ENCODE measurements at places on chromosomes 7 and 10.

DNA sequence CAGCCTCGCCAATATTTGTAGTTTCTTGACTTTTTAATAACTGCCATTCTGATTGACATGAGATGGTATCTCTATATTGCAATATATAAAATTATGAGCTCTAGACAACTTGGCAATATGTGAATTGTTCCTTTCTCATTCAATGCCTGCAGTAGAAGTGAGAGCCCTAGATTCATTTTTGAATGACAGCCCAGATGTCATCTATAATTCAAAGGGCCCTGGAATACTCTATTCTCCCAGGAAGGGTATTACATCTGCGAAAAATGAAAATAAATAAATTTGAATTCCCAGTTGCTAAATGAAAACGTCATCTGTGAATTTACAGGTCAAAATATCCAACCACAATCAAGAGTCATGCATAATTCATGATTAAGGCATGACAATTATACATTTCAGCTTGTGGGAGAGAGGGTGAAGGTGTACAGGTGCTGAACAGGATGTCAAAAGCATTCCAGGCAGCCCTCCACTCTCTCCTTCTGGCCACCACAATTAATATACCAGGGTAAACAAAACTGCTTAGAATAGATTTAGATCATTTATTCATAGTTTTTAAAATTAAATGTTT, 1147.3 kb downstream of the XPNPEP1 start:
- no peak for DNase-seq

- DNase-seq: no peak
Measured at GRCh38 chr7:112965506-112965905, 121.1 kb downstream of the GPR85 start.

- DNase-seq: no peak
Measured at GRCh38 chr10:4749271-4749574, 76.8 kb upstream of the AKR1E2 start.

DNA sequence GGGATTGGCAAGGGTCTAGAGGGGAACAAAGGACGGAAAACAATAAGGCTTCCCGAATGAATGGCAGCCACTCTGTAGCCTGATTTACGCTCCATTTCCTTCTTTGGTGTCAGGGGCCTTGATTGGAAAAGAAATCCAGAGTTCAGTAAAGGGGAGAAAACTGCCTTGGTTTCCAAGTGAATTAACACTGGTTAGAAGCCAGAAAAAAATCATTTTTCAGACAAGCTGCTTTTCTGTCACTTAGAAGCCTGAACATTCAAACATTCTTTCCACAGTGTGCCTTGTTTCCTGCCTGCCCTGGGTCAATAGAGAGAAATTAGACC, 283 bp upstream of the TRDMT1 start:
- DNase-seq: no peak

- DNase-seq: no peak
Measured at GRCh38 chr7:11328309-11328708, 354.6 kb downstream of the PHF14 start.

DNA sequence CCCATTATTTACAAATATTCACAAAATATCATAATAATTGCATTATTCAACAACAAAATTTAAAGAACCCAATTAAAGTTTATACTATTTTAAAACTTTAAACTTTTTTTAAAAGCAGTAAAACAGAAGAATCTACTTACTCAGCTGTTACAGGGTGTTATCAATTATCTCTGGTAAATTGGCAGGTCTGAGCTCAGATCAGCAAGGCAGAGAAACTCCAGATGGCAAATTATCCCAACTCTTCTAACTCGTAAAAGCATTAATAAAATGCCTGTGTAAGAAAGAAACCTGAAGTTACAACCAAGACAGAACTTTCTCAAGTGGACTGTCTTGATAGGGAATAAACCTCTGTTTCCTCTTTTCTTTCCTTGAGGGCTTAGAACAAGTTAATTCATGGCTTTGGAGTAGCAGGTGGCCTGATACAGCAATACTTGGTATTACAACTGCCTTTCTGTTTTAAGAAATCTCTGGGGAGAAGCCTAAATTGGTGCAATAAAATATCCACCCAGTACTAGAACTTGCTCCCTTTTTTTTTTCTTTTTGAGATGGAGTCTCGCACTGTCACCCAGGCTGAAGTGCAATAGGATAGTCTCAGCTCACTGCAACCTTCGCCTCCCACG, 275.3 kb upstream of the MKLN1 start:
- DNase-seq: no peak

DNA sequence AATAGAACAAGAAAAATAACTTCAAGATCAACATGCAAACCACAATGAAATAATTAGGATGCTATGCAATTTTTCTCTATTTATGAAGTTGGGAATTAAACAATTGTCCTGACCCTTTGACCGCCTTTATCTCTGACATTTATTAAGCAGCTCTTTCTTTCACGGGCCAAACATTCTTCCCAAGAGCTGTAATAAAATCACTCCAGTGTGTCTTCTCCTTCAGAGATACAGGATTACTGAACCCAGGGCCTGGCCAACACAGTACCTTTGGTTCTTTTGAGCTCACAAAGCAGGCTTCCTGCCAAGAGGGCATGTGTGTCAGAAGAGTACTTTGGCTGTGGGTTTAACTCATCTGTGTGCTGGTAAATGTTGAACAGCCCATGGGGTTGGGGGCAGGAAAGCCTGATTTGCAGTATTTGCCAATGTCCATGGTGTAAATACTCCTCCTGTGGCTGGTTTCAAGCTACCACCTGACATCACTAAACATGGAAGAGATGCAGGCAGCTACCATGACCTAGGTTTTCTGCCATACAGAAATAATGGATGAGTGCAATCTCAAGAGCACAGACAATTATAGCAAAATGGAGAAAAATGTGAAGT, 121.7 kb downstream of the FANK1 start:
- no peak for DNase-seq

- no peak for DNase-seq
Measured at GRCh38 chr10:17077346-17077781, 52.2 kb downstream of the CUBN start.

DNA sequence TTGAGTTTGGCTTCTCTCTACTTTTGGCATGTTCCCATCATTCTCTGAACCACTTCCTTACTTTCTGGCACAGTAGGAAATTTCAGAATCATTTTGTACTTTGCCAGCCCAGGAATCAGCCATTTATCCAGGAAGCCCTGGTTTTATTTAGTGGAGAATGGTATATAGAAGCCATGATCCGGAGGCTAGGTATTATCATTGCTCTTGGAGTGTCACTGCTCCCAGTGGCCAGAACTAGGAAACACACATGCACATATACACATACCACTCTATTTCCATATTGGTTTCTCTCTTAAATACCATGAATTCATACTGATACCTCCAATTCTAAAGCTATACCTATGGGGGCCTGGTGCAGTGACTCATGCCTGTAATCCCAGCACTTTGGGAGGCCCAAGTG, 36.3 kb downstream of the SUFU start:
- no peak for DNase-seq

DNA sequence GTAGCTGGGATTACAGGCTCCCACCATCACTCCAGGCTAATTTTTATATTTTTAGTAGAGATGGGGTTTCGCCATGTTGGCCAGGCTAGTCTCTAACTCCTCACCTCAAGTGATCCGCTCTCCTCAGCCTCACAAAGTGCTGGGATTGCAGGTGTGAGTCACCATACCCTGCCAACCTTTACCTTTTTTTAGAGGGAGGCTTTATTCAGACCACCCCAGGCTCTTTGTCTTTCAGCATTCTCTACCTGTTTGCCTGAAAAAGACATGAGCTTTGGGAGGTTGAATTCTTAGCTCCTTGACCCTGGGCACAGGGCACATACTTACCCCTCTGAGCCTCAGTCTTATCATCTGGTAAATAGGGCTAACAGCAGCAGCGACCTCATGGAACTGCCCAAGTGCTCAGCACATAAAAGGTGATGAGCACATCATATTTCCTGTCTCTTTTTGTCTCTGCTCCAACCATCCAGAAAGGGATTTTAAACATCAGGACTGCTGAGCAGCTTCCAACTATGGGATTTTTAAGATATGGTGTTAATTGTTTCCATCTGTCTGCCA, 17.0 kb downstream of the FRMPD2 start:
- no peak for DNase-seq

- no peak for DNase-seq
Measured at GRCh38 chr7:149725426-149725821, 48.0 kb downstream of the ZNF467 start.
